T-helper 2 cell (primary cell): ENCODE measurements at places on chromosomes 4 and X.

GRCh38 chr4:78949735-78950134 is 10.5 kb upstream of the PAQR3 start:
- DNase-seq: no peak

DNA sequence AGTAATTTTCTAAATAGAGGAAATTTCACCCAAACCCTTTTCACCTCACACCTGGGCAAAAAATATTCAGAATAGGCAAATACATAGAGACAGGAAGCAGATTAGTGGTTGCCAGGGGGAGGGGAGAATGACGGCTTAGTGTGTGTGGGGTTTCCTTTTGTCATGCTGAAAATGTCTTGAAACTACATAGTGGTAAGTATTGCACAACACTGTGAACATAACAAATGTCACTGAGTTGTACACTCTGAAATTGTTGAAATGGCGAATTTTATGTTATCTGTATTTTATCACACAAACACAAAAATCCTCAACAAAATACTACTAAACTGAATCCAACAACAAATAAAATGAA is 60.7 kb upstream of the PLAC1 start:
- no peak for DNase-seq

DNA sequence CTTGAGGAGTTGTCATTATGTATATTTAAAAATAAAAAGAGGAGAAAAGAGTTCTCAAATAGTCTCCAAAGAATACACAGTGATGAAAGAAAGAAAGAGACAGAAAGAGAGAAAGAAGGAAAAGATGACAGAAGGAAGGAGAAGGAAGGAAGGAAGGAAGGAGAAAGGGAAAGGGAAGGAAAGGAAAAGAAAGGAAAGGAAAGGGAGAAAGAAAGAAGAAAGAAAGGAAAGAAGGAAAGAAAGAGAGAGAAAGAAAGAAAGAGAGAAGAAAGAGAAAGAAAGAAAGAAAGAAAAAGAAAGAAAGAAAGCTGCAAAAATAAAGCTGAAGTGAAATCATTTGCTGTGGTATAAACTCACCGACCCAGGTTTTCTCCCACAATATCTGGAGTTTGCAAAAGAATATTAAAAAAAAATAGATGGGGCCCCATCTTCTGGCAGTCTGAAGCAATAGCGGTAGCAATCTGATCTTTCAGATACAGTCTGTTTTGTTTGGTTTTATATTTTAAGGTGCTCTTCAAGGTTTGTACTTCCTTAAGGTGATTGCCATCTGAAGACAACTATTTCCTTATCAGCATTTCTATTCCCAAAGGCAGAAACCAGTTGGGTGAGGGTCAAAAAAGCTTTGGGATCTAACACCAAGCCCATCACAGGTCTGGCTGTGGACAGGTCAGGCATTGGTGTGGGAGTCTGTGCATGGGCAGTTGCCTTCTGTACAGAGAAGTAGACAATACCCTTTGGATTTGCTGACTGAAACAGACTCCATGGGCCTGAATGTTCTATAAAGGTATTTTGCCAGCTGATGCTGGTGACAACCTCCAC is 160.4 kb downstream of the CPEB2 start:
- DNase-seq: no peak

GRCh38 chrX:153984351-153985178 is 12.0 kb downstream of the TMEM187 start:
- DNase-seq: peak; percentile 18

DNA sequence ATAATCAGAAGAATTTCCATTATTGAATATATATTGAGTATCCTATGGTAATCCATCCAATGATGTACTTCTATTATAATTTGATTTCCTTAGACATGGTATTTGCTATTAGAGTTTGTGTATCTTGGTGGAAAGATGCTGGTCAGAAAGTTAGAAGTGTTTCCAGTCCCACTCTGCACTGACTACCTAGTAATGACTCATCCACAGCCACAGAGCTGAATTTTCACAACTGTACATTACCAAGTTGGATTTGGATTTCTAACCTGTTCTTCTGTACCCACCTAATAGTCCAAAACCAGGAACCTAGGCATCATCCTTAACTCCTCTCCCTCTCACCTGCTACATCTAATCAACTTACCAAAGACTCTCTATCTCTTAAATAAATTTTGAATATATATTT is 145.4 kb downstream of the REELD1 start:
- DNase-seq: no peak

DNA sequence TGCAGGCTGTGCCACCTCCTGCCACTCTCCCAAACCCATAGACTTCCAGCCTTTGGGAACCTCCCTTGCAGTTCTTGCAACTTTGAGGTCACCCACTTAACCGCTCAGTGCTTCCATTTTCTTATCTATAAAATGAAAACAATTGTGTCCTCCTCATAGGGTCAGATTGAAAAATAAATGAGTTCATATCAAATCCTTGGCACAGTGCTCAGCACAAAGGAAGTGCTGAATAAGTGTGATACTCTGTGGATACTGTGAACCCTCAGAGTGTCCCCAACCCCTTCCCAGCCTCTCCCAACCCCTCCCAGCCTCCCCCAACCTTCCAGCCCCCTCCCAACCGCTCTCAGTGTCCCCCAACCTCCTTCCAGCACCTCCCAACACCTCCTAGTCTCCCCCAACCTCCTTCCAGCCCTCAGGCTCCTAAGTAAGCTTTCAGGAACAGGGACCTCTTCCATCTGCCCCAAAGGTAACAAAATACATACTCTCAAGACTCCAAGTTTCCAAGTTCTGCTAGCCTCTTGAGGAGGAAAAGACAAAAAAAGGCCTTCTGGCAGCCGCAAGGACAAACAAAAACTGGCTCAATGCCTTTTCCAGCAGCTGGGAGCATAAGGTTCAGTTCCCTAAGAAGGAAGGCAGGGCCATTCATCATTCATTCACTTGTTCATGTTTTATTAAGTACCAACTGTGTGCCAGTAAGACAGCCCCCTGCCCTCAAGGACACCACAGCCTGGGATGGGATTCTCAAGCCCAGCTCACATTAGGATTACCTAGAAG is 46.1 kb upstream of the LGI2 start:
- DNase-seq: no peak

GRCh38 chrX:39170464-39170863 is 369.2 kb downstream of the MID1IP1 start:
- no peak for DNase-seq

GRCh38 chr4:175791221-175791620 is 20.8 kb downstream of the GPM6A start:
- DNase-seq: no peak

- no peak for DNase-seq
These were observed 1494.9 kb upstream of the AGA start for GRCh38 chr4:178937130-178937529.

DNA sequence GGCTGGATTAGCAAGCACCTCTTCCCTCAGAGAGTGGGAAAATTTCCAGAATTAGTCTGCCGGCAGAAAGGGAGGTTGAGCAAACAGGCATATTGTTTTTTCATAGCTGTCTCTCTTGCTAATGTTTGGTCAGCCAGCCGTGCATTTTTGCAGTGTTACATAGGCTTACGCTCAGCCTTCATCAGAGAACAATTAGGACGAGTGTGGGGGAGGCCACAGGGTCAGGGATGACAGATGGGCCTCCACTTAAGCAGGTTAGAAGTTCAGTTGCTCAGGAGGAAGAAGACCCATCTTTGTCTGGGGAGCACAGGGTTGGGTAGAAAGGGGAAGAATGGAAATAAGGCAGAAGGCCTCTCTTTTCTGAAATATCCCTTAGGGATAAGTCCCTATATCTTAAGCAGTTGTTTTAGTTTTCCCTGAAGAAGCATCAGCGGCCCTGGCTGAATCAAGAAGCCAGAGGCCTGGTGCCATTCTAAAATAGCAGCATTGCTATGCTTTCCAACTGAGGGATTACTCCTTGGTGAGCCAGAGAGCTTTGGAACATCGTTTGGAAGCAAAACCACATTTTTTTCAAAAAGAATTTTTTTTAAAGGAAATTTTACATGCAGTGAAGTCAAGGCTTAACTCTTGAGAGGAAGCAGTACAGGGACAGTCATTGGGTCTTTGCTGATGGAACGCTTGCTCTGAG is 118.8 kb downstream of the SMIM20 start:
- no peak for DNase-seq

DNA sequence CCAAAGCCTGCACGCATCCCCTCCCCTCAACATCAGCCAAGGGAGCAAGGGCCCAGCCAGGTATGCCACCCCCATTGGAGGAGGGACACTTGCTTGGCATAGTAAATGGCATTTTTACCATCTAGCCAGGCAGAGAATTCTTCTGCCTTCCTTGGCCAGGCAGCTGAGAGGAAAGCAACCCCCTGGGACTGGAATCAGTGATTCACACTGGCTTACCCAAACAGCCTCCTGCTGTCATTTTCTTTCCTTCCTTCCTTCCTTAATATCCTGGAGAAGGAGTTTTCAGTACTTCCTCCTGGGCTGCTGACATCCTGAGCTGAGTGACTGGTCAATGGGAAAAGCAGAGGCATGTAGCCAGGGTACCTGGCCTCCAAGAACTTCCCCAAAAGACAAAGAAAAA is 28.6 kb upstream of the KIAA1210 start:
- no peak for DNase-seq

GRCh38 chr4:100162027-100162685 is 28.1 kb downstream of the DDIT4L start:
- DNase-seq: peak; percentile 43

GRCh38 chr4:185036842-185037241 is 18.6 kb downstream of the HELT start:
- DNase-seq: no peak

GRCh38 chr4:8176547-8177399 is 18.2 kb upstream of the ABLIM2 start:
- peak; percentile 28 for DNase-seq

DNA sequence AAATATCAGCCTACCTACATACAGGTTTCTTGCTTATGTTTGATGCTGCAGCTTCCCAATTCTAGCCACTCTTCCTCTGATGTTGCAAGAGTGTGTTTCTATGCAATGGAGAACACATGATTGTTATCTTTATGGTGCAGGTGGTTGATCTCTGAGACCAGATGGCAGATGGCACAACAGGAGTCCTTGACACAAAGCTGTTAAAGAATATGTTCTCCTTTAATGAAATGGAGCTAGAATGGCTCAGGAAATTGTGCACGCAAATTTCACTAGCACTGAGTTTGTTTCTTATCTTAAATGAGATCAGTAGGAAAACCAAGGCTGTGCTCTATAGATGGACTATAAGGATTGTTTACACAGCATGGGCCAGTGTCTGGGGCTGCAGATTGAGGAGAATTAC is 29.9 kb upstream of the TTC29 start:
- no peak for DNase-seq

DNA sequence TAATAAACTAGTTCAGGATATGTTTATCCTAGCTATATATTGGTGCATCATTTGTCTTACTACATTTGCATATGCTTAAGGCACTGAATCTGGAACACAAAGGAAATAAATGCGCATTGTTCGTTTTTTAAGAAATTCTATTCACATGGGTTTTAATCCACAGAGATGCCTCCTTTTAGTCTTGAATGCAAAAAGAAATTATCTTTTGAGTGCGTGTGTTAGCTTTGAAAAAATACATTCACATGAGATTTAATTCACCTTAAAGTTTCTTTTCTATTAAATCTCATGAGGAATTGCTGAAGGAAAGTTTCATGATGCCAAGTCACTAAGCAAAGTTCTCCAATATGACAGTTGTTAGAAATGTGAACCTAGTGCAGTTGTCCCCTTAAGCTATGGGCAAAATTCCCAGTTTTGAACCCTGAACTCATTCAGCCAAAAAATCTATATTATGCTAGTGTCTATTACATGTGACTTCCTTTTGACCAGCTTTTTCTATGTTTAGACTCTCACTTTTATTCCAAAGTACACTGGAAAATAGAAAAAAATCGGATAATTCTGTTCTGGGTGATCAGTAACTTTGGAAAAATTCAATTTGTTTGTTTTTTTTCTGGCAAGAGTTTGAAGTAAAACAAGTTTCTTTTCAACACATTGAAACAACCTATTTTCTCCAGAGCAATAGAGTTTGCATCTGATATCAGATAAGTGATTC is 426.2 kb upstream of the MAGEB2 start:
- DNase-seq: no peak

DNA sequence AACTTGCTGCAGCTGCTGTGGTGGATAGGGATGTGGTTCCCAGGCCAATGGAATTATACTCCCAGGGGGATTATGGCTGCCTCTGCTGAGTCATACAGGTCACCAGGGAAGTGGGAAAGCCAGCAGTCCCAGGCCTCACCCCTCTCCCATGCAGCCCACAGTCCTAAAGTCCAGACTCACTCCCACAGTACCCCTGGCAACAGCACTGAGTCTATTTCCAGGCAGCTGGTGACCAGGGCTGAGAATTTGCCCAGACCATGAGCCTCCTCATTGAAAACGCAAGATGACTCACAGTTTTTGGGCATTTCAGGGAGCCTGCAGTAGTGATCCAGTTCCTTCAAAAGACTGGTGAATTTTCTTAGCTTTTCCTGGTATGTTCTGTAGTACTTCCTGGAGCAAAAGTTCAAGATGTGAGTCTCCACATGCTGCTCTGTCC is 137.6 kb downstream of the NPNT start:
- DNase-seq: no peak

DNA sequence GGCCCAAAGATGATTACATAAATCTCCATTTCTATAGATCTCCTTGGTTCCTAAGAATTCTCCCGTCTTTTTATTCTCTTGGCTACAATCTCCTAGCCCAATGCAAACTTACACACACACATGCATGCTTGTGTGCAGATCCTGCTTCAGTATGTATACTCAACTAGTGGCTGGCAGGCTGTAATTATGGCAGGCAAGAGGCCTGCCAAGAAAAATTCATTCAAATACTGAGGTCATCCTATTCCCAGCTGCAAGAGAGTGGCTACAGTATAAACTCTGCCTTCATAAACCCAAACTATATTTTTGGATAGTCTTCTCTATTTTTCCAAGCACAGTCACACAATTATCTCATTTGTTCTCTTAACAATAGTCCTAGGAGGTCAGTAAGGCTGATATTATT is 95.2 kb downstream of the SHROOM4 start:
- DNase-seq: no peak

- no peak for DNase-seq
These were observed 43.3 kb downstream of the BMPR1B start for GRCh38 chr4:94801016-94801415.

DNA sequence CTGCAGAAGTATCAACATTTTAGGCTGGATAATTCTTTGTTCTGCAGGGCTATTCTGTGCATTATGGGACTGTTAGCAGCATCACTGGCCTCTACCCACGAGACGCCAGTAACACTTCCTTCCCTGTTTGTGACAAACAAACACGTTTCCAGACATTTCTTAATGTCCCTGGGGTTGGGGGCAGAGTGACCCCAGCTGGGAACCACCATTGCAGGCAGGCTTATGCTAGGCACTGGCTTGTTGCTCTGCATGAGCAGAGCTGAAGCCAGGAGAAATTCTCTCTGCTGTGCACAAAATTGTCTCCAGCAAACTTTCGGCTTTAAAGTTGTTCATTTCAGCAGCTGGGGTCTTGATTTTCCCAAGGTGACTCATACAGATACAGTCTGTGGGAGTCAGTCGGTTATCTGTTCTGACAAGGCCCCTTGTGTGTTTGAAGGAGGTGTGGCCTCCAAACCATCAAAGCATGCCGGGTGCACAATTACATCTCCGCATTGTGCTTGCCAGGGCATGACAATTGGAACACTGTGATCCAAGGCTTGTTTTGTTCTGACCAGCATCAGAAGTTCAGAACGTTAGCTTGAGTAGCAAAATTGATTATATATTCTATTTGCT is 156.4 kb upstream of the BOD1L1 start:
- DNase-seq: no peak
